ENCODE measurements at places on chromosomes 16 and 17. TPM values are rescaled to one million over a fixed set of nuclear protein-coding genes. Genes with fewer than 3 reads are reported as not detected.

HLF gene
- total RNA-seq, result 0.24 TPM

MPV17L gene
- 0.11 TPM for total RNA-seq

SKAP1 gene
- total RNA-seq, result not detected

HASPIN gene
- total RNA-seq, result 13.5 TPM

CCL16 gene
- not detected for total RNA-seq

FAM171A2 gene
- 8.6 TPM for total RNA-seq

ASPA gene
- not detected for total RNA-seq

TBC1D28 gene
- not detected for total RNA-seq

CACNG1 gene
- not detected for total RNA-seq

DNA sequence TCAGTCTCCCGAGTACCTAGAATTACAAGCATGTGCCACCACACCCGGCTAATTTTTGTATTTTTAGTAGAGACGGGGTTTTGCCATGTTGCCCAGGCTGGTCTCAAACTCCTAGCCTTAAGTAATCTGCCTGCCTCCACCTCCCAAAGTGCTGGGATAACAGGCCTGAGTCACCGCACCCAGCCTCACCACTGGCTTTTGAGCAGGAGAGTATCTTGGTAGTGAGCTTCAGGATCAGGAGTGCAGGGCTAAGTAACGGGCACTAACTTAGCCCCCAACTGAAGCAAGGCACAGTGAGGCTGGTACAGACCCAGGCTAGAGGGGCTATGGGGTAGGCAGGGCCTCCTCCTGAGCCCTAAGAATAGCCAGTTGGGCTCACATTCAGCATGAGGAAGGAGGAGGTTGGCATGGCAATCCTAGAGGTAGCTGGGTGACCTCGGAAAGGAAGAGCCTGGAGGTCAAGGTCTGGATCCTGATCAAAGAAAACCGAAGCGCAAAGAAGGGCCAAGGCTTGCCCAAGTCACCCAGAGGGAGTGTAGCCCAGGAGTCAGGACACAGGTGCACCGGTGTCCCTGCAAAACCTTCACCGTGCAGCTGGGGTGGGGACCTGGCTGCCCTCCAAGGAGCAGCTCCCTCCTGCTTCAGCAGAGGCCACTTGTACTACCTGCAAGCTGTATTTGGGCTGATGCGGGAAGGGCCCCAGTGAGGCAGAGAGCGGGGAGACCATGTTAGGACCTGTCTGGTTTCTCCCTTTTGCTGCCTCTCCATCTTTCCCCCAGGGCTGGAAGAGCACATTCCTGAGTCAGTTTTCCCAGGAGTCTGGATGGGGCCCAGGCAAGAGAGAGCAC lies 1.3 kb upstream of the ADGRG5 start:
- DNase-seq, result no peak

GRCh38 chr17:76142039-76142584 lies 1.1 kb upstream of the FOXJ1 start:
- DNase-seq, result no peak

- no peak for DNase-seq
These were observed 11.9 kb downstream of the ITGAM start for GRCh38 chr16:31271621-31272190.

- peak; percentile 55 for DNase-seq
These were observed 15.0 kb upstream of the SCIMP start for GRCh38 chr17:5249615-5250014.

DNA sequence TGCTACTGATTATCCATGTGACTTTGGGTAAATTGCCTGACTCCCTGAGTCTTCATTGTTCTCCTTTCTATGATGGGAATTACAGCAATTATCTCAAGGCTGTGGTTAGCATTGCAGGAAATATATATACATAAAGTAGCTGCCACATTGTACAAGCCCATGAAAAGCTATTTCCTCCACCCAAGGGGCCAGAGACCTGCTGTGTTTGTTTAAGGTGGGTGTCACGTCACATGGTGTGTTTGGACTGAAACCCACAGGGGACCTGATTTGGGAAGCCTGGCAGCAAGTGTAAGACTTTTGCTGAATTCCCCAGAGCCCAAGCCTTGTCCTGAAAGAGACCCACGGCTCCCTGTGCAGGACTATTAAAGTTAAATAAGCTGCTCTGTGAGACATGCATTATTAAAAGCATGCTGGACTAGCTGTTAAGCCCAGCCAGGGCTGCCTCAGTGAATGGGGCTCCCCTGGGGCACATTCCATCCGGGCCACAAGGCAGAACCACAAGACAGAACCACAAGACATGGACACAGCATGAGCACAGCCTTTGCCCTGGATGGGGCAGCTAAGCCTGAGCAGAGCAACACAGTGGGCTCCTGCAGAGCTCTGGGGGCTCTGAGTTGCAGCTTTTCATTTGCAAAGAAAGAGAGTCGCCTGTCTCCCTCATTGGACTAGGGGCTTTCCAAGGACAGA lies 148.9 kb downstream of the SPACA3 start:
- no peak for DNase-seq

DNA sequence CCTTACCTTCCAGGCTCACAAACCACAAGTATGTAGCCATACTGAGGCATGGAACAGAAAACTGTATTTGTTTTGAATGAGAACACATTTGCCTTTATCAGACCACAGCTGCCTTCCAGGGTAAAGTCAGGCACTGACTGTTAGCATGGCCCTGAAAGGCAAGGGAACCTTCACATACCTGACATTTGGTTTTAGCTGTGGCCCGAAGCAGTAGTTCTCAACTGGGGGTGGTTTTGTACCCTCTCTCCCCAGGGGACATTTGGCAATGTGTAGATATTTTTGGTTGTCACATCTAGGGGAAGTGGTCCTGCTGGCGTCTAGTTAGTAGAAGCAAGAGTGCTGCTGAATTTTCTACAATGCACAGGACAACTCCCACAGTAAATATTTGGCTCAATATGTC lies 9.2 kb downstream of the HERPUD1 start:
- DNase-seq, result no peak

- no peak for DNase-seq
These were observed 94.4 kb downstream of the NCOR1 start for GRCh38 chr17:16120937-16121336.

- DNase-seq, result no peak
These were observed 6.1 kb downstream of the PECAM1 start for GRCh38 chr17:64384253-64385186.

DNA sequence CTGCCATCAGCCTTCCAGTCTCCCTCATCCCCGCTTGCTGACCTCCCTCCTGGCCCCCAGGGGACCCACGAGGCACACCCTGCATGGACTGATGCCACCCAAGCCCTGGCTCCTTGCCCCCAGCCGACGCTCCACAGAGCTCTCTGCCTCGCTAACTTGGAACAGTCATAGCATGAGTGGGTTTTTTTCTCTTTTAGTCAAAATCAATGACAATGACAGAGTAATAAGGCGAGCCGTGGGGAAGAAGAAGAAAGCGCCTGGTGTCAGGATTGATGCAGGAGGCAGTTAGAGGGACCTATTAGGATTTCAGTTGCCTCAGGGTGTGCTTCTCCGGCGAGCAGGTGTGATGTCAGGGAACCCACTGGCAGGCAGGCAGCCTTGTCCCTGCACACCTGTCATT lies 176.3 kb upstream of the TNRC6C start:
- no peak for DNase-seq

DNA sequence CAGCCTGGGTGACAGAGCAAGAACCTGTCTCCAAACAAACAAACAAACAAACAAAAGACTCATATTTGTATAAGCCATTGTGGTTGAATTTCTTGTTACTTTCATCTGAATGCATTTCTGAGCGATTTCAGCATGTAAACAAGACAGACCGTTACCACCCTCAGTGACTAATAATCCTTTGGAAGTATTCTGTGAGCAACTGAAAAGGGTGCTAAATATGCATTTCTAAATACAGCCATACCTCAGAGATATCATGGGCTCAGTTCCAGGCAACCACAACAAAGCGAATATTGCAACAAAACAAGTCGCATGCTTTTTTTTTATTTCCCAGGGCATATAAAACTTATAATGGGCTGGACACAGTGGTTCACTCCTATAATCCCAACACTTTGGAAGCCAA lies 109.0 kb downstream of the USP31 start:
- no peak for DNase-seq

GRCh38 chr17:7559320-7560171 lies 996 bp downstream of the TNFSF13 start:
- DNase-seq, result no peak

- DNase-seq, result no peak
These were observed 14.2 kb downstream of the TRPV1 start for GRCh38 chr17:3594976-3595375.

GRCh38 chr17:60909405-60909804 lies 231.8 kb downstream of the BCAS3 start:
- no peak for DNase-seq

DNA sequence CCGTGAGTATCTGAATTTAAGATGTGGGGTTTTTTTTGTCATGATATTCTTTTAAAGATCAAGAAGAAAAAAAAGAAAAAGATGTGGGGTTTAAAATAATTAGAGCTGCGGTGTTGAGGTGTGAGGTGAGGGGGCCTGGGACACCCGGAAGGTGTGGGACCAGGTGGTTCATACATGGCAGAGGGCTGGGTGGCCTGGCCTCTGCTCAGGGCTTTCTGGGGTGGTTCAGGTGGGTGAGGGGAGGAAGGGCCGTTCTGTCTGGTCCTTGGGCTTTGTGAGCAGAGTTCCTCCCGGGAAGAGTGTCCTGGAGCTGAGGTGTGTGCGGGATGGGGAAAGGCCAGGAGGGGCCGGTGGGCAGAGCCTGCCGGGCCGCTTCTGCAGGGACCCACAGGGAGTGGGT lies 5.0 kb downstream of the PRSS27 start:
- no peak for DNase-seq

DNA sequence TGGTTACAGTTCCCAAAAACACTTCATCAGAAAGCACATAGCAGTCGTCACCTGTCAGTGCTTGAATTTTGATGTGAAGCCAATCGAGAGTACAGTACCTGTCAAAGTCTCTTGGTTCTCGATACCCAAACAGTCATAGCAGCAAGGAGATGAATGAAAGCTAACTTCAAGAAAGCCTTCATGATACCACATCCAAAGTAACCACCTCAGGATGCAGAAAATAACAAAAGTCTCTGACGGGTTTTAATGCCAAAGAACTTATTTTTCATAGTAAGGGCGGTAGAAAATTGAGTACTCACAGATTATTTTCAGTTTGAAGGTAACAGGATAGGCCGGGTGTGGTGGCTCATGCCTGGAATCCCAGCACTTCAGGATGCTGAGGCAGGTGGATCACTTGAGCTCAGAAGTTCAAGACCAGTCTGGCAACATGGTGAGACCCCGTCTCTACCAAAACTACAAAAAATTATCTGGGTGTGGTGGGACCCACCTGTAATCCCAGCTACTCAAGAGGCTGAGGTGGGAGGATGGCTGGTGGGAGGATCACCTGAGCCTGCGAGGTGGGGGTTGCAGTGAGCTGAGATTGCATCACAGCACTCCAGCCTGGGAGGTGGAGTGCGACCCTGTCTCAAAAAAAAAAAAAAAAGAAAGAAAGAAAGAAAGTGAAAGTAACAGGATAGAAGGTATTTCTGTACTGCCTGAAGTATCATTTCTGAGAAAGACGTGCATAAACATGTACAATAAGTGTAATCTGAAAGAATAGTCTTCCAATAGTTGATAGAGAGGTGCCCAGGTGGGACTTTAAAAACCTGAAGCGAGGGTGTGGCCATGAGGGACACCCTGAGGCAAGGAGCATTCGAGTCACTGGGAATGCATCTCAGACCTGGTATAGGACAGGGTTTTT lies 15.4 kb downstream of the MFSD11 start:
- no peak for DNase-seq

Data from K562 (cell line).